ENCODE measurements at places on chromosomes 12 and 14. TPM values are rescaled to one million over a fixed set of nuclear protein-coding genes. Genes with fewer than 3 reads are reported as not detected.

Gene NDRG2
- polyA plus RNA-seq: 183 TPM

Gene ABCB9
- polyA plus RNA-seq: 4.4 TPM

Gene GZMB
- not detected for polyA plus RNA-seq

Gene SMIM41
- polyA plus RNA-seq: 0.18 TPM

Gene DAD1
- 111 TPM for polyA plus RNA-seq

Gene C12orf50
- polyA plus RNA-seq: 0.34 TPM

Gene CCDC197
- 0.13 TPM for polyA plus RNA-seq

Gene ACOT6
- not detected for polyA plus RNA-seq

Gene IAPP
- polyA plus RNA-seq: not detected

Gene EIF2S3B
- polyA plus RNA-seq: 3.1 TPM

Gene IL31
- not detected for polyA plus RNA-seq

Gene PTGDR
- 0.18 TPM for polyA plus RNA-seq

Gene LRCOL1
- 0.15 TPM for polyA plus RNA-seq

Gene ST8SIA1
- polyA plus RNA-seq: 8.0 TPM

Gene TMEM253
- polyA plus RNA-seq: 0.62 TPM

Gene AMDHD1
- polyA plus RNA-seq: 0.18 TPM

Gene ZNF891
- polyA plus RNA-seq: 2.2 TPM

Gene ING4
- 46.6 TPM for polyA plus RNA-seq

Gene SCN8A
- polyA plus RNA-seq: 0.27 TPM

Gene MYH6
- polyA plus RNA-seq: 7.0 TPM

Gene KRT73
- not detected for polyA plus RNA-seq

Gene FOXN4
- 0.15 TPM for polyA plus RNA-seq

Gene CCDC85C
- 3.9 TPM for polyA plus RNA-seq

Gene DBX2
- 0.16 TPM for polyA plus RNA-seq

Gene KRT71
- not detected for polyA plus RNA-seq

Gene FOXG1
- 0.05 TPM for polyA plus RNA-seq

Gene HNF1A
- not detected for polyA plus RNA-seq

Gene FOXA1
- not detected for polyA plus RNA-seq
